ENCODE measurements at places on chromosomes 2 and 18.

GRCh38 chr2:38095996-38096861 is 20.3 kb upstream of the CYP1B1 start:
- peak; percentile 86 for DNase-seq

DNA sequence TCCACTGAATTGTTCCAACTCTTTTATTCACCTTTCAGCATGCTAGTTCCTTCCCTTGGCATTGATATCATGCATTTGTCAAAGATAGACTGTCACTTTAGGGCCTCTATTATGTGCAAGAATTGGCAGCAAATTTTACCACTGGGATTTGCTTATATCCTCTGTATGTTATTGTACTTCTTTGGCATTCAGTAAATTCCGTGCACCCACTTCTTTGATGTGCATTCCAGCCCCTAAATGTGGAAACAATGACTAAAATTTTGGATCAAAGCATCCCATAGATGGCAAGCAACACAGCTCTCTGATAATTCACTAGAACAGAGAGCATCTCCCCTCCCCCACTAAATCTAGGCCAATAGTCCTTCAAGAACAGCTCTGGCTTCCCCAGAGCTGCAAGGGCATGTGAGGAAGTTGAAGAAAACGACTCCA is 399.0 kb upstream of the HNRNPA3 start:
- no peak for DNase-seq

- no peak for DNase-seq
Measured at GRCh38 chr2:129458436-129458835, 521.0 kb upstream of the RAB6C start.

DNA sequence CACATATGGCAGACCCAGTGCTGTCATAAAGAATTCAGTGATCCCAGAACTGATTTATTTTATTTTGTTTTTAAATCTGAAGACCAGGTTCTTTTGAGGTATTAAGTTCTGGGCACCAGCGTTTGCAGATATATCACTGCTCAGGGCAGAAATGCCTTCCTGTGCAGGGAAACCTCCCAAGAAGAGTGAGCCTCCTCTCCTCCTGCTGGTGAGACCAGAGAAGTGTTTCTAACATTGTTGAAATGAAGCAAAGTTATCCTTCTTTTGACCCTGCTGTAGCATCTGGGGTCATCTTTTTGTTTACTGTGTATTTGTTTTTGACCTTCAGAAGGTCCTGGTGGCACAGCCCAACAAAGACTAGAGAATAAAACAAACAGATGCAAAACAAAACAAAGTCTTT is 94.0 kb downstream of the AQP4 start:
- DNase-seq, result no peak

GRCh38 chr2:44562737-44563136 is 201.0 kb downstream of the CAMKMT start:
- no peak for DNase-seq

DNA sequence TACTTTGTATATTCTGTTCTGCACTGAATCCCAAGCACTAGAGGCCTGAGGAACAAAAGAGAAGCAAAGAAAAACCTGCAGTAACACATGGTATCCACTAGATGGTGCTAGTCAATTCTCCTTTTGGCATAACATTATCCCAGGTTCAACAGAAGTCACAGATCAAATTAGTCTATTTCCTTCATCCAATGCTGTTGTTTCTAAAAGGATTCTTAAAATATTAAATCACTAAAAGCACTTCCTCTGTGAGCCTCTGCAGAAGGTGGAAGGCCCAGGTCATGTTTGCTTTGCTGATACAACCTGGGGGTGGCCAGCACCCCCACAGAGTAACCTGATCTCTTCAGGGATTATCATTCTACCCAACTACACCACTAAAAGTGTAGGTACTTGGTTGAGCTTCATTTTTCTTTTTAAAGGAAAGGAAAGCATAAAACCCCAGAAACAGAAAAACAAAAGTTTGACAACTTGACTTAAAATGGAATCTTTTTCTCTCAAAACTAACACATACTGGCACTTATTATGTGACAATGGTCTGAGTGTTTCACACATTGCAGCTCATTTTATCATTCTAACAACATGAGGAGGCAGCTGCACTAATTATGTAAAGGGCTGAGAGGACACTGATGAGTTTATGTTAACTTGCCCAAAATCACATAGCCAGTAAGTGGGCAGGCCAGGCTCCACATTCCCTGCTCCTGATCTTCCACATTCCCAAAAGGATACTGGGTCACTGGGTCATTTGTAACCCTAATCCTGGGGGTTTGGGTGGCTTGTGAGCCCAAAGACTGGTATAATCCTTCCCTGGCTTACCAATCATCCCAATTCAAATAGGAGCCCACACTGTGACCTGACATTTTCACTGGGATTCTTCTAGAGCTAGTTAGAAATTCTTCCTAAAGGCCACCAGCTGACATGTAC is 66.8 kb upstream of the DNER start:
- no peak for DNase-seq

DNA sequence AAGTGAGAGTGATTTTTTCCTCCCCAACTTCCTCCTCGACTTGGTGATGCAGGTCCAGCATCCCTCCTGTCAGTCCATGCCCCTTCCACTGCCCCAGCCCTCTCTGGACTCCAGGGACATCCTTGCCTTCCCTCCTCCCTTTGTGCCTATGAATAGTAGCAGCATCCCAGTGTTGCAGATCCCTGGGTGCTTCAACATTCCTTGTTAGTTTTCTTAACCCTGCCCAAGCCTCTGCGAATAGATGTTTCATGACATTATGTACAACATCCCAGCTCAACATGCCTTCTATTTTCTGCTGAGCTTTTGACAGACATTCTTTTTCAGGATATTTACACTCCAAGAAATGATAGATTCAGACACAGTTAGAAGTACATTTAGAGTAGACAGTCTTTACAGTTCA is 35.3 kb upstream of the CCDC150 start:
- DNase-seq, result no peak

- no peak for DNase-seq
Measured at GRCh38 chr2:8457092-8457481, 224.8 kb upstream of the ID2 start.

DNA sequence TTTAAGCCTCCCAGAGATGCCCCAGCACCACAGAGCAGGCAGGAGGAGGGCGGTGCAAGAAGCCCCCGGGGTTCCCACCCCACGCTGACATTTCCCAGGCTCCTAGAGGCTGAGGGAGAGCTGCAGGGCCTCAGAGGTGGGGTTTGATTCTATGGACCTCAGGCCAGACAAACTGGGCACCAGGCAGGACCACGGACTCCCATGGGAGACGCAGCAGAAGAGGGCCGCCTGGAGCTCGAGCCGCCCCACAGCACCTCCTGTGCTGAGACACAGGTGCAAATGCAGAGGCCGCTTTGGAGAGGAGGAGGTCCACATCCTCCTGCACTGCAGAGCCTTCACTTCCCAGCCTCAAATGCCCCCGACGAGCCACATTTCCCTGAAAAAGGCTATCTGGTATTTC is 62.7 kb downstream of the PSMG2 start:
- no peak for DNase-seq

DNA sequence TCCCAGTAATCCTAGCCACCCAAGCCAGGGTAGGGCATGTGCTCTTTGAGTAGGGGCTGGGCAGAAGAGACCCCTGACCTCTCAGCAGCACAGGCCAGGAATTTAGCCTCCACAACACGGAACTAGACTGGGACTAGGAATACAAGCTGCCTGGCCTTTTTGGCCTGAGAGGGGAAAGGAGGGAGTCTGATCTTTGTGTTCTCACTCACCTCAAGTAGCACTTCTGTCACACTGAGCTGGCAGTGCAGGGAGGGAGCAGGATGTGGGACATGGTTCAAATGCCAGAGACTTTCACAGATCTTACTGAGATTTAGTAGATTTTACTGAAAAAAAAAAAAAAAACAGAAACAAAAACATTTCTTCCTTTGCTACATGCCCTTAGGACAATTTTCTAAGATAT is 395.2 kb downstream of the CMPK2 start:
- DNase-seq, result no peak

- DNase-seq, result no peak
Measured at GRCh38 chr2:102262216-102263129, 48.9 kb upstream of the IL1RL1 start.

DNA sequence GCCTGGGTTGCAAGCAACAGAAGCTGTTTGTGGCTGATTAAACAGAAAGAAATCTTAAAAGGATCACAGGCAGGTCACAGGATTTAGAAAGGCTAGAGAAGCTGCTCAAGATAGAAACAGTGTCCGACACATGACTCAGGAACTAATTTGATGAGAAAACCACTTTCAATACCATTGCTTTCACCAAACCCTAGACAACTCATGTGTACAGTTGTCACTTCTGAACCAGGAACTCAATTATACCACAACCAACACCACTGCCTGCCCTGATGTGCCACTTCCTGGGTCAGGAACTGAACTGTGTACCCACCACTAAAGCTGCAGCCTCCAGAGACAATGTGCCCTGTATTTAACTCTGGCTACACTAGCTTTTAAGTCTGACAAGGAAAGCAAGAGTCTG is 56.0 kb downstream of the TMEM247 start:
- DNase-seq, result no peak

DNA sequence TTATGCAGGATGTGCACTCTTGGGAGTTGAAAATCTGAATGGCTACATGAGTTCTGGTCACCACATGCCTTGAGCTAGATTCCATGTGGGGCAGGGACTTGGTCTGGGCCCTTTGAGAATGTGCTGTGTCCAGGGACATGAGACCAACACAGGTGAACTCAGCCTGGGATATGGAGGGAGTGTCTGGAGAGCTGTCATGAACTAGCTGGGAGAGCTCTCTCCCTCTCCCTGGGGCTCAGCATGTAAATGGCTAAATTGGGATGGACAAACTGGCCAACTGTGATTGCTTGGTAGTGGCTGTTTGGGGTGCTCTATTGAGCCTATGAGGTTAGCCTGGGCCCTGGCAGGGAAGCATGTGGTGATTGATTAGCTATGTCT is 105.1 kb upstream of the HS6ST1 start:
- DNase-seq, result peak; percentile 43

DNA sequence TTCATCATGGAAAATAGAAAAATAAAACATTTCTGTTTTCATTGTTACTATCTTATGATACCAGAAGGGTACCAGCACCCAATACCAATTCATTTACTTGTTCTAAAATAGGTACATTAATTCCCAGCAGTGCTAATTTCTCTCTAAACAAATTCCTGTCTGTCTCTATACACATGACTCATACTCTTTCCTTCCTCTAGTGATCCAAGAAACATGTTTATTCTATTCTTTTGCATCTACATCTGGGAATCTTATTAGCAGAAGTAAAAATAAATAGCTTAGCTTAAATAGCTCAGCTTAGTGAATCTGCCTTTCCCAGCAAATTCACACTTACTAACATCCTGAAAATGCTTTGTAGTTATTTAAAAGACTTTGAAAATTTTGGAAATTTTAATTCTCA is 84.5 kb upstream of the MAPRE2 start:
- no peak for DNase-seq

- no peak for DNase-seq
Measured at GRCh38 chr18:6652098-6652497, 77.4 kb upstream of the ARHGAP28 start.

DNA sequence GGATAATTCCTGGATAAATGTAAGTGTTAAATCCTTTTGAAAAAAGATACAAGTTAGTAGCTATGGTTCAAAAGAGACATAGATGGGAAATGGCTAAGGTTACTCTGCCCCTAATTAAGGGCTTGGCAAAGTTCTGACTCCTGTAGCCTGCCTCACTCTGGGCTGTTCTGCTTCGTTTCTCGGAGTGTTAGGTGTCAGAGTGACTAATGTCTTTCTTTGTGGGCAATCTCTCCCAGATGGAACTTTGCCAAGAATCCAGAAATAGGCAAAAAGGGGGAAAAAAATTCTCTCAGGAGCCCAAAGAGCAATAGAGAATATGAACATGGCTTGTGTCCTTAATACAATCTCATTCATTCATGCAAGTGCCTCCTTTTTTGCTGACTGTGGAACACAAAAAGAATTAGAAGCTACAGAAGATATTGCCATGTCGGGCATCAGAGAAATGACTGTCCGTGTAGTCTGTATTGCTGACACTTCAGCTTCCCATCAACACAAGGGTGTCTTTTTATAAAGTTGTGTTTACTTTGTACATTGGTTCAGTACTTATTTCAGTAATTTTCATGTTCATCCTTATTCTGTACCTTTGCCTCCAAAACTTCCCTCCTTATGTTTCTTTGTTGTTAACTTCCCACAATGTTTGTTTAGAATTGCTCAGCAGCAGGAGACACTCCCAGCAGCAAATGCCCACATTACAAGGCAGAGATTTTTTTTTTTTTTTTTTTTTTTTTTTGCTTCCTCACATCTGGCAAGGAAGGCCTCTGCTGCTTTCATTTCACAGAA is 134.0 kb downstream of the FTCDNL1 start:
- DNase-seq, result no peak

DNA sequence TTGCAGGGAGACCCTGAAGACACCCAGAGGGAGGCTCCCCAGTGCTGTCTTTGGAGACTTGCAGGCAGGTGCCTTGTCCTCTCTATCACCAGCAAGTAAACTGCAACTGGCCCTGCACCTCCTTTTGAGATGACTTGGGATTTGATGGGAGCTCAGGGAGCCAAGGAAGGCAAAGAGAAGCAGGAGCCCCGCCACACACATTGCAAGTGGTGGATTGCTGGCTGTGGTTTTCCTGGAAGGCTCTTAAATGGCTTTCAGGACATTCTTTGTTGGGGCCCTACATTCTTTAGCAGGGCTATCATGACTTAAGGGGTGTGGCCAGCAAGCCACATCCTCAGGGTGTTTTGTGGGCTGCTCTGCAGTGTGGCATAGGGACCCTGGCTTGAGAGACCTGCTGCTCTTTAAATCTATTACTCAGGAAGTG is 39.9 kb upstream of the CDC42EP3 start:
- no peak for DNase-seq

DNA sequence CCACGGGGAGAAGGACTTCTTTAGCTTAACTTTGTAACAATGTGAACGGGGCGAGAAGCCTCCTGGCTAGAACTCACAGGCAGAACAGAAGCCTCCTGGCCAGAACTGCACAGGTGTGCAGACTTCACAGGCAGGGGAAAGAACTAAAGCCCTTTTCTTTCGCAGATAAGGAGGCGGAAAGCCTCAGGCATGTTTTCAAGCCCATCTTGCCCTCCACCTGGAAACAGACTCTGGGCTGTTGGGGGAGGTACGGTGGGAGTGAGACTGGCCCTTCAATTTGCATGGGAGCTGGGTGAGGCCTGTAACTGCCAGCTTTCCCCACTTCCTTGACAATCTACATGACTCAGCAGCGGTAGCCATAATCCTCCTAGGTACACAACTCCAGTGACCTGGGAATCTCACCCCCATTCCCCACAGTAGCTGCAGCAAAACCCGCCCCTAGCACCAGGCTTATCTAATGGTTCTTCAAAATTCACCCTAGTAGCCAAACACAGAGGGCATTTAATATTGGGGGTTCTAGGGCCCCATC is 22.9 kb upstream of the ABCA12 start:
- DNase-seq, result no peak

- no peak for DNase-seq
Measured at GRCh38 chr18:56748698-56749268, 97.6 kb downstream of the WDR7 start.

Data from cardiac septum (tissue), 1 donor.